ENCODE measurements at places on chromosomes 2 and 18.

DNA sequence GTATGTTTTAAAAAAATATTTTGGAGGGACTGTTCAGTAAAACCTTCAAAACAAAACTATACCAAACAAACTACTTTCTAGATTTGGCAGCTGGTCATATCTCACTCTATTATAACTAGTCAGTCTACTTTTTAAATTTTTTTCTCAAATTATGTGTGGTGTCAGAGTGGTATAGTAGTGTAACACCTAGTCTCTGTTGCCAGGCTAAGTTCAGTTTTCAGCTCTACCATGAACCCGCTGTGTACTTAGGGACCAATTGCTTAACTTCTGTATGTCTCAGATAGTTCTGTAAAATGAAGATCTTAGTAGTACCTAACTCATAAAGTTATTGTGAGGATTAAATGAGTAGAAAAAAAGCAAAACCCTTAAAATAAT, 54.3 kb downstream of the GPD2 start:
- DNase-seq: no peak

DNA sequence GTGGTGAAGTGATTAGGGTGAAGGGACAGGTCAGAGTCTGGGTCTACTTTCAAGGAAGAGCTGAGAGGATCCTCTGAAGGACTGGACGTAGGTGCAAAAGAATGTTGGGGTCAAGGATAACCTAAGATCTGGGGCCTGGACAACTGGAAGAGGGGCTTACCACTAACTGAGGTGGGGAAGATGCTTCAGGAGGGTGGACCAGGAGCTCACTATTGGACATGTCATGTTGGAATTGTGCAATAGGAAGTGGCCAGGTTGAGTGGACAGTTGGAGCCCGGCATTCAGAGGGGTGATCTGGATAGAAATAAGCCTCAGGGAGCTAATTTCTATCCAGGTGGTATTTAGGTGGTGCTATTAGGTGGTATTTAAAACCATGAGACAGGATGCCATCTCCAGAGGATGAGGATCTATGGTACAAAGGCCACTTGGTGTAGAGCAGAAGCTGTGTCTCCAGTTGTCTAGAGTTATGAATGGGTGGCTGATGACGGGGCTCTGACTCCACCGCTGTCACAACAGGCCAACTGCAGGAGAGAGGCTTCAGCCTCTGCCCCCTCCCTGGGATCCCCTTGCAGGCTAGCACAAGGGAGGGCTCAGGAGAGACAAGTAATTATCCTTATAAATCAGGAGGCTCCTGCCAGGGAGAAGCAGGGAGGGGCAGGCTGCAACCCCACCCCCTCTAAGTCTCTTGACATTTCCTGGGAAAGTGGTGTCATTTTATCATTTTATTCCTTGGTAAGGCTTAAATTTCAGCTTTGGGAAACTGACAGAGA, 158.0 kb downstream of the SMAD7 start:
- no peak for DNase-seq

DNA sequence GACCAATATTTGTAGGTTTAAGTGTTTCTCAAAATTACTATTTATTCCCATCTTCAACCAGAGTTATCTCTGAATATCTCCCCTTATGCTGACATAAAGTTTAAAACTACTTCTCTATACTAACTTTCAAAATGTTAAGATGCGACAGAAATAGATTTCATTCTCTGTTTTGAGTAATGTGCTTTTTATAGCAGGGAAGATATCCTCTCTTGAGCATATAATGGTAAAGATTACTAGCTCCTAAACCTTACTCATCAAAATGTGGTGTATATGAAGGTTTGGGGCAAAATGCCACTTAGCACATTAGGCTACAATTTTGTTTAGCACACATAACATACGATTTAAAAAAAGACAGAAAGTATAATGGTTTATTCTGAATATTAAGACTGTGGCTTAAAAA, 54.4 kb downstream of the CWC22 start:
- no peak for DNase-seq

DNA sequence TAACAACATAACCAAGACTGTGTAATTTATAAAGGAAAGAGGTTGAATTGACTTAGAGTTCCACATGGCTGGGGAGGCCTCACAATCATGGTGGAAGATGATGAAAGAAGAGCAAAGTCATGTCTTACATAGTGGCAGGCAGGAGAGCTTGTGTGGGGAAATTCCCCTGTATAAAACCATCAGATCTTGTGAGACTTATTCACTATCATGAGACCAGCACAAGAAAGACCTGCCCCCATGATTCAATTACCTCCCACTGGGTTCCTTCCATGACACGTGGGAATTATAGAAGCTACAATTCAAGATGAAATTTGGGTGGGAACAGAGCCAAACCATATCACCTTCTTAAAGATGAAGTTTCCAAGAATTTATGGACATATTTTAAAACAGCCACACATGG, 2.5 kb upstream of the IL36RN start:
- no peak for DNase-seq

DNA sequence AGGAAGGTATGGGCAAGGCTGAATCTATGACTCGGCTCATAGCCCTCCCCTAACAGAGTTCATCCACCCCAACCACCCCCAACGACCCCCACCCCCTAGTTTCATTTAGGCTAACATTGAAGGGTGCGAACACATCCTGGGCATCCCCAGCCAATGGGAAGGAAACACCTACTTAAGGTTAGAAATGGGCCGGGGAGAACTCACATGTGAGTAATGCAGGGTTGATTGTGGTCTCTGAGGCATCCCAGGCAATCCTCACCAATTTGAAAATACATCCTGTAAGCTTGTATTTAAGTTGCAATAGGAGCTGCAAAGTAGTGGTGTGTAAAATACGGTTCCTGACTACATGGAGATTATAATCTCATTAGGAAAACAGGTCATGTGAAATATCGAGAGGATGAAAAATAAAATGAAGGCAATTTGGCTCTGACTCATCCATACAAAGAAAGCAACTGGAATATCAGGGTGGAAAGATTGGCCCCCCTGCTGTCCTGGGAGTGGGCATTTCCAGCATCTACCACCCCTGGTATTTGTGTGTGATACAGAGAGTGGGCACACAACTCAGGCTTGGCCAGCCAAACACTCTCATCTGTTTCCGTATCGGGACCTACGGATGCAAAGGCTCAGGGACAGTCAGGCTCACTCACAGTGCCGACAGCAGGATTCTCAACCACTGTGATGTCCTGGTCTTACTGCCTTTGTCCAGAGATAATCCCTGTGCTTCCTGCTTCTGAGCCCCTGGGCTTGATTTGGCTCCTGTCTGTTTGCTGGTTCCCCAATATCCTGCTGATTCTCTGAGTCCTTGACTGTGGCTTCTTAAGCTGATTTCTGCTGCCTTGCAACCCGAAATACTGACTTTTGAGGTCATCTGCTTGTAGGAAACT, 90.0 kb upstream of the NCKAP5 start:
- no peak for DNase-seq

DNA sequence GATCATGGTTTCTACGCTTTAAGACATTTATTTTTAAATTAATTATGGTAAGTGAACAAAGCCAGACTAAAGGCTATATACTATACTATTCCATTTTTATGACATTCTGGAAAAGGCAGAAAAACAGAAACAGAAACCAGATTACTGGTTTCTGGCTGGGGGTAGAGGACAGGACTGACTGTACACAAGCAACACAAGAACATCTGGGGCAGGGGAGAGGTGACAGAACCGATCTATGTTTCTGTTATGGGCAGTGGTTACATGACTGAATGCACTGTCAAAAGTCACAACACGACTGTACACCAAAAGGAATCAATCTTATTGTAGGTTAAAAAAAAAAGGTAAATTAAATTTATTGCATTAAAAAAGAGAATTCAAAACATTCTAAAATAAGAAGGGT, 64.7 kb downstream of the PTPN2 start:
- no peak for DNase-seq
